ENCODE measurements at places on chromosomes 11 and 22.
A peak's percentile ranks its signal among the peaks of the same experiment; 100 is the strongest.

DNA sequence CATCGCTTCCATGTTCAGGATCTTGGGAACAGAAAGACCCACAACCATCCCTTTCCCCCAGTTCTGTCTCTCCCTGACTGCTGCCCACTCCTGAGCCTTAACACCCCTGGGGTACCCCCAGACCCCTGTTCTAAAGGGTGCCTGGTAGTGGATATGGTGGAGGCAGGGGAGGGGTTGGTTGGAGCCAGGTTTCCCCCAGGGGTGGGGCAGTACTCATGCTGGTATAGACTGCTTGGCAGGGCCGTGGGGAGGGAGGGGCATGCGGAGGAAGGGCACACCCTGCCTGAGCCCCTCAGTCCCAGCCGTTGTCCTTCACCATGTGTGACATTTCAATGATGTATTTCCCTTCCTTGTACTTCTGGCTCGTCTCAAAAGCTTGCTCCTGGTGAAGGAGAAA, 4.0 kb downstream of the YPEL4 start:
- no peak for DNase-seq

- peak; percentile 18 for DNase-seq
These were observed 76.3 kb downstream of the FAM168A start for GRCh38 chr11:73521621-73522020.

GRCh38 chr22:36010090-36010489, 18.5 kb downstream of the RBFOX2 start:
- no peak for DNase-seq

DNA sequence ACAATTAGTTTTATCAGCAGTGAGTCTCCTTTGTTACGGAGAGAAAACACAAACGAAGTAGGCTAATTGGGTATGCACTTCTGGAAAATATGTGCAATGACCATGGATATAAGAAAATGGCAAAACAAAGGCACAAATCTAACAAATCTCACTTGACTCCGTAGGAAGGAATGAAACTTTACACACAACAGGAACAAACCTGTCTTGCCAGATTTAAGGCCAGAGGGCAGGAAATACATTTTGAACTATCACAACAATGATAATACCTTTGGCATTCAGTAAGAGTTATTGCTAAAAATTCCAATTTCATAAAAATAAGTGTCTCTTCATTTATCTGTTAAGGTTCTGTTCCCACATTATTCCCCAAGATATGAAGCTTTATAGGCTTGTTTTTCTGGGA, 36.6 kb downstream of the SLC25A17 start:
- no peak for DNase-seq

DNA sequence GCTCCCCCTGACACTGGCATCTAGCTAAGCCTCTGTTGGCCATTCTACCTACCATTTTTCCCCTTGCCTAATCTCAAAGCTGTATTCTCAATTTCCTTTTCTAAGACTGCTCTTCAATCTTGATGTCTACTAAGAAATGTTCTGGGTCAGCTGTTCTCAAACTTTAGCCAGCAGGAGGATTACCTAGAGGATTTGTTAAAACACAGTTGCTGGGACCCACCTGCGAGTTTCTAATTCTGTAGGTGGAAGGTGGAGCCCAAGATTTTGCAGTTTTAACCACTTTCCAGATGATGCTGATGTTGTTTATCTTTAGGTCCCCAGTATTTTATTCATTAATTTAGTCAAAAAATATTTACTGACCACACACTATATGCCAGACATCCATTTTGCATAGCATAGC, 9.3 kb upstream of the ARHGAP42 start:
- DNase-seq = no peak

GRCh38 chr22:40955571-40955970, 4.4 kb downstream of the RBX1 start:
- peak; percentile 62 for DNase-seq

DNA sequence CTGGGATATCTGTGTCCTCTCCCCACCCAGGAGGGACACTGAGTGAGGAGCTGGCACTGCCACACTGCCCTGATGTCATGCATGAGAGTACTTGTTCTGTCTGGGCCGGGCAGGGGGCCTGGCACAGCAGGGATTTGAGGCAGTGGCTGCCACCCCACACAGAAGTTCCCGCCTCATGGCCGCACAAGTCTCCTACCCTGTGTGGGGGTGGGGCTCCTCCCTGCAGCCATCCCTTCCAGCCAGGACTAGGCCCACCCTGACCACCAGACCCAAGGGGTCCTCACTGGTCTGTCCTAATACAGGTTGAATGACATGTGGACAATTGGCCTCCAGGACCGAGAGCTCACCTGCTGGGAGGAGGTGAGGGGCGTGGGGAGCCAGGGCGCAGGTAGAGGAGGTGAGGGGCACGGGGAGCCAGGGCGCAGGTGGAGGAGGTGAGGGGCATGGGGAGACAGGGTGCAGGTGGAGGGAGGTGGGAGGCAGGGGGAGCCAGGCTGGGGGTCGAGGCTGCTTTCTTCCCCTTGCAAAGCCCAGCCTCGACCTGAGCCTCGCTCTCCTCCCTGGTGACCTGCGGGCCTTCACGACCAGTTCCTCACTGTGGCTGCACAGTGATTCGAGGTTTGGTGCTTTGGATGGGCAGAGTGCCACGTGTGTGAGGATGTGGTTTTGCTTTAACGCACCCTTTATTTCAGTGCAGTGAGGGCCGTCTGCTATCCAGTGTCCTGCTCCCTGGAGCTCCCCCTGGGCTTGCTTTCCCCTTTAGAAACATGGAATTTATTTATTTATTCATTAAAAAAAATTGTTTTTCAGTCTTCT, 7.4 kb downstream of the LZTR1 start:
- no peak for DNase-seq

DNA sequence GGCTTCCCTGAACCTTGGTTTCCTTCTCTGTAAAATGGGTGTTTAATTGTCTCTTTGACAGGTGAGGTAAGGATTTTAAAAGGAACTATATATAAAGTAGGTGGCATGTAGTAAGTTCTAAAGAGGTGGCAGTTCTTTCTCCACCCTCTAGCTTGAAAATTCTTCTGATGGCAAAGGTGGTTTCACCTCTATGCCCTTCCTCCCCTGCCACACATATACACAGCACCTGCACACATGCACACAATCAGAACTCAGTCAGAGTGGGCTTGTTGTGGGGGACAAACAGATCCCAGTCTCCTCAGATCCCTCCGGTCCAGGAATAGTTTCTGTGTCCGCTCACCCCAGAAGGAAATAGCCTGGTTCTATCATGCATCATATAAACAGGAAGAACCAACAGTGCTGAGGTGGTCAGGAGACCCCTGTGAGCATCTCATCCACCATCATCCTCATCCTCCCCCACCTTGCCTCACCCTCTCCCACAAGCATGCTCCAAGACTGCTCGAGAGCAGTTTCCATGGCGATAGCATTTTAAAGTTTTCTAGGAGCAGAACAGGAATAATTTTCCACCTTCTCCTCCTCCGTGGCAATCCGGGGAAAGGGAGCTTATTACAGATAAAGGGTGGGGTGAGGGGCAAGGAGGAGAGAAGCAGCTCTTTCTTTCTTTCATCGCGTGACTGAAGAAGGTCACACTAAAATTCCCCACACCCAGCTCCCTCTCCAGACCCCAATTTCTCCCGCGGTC, 123.6 kb downstream of the CHST1 start:
- no peak for DNase-seq

DNA sequence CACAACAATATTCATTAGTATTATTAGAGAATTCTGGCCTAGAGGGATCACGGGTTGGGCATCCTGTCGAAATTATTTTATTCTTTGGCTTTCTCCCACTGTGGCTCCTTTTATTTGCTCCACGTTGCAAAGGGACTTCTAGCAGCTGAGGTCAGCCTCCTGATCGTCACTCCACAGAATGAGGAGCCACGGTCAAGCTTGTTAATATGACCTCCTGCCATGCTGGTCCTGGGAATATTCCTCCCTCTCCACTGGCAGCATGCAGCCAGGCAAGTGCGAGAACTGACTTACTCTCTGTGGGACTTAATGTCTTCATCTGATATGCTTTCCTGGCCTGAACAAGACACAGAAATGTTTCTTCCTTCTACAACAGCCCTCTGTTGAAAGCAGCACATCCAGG, 20.9 kb downstream of the POU2AF3 start:
- no peak for DNase-seq

DNA sequence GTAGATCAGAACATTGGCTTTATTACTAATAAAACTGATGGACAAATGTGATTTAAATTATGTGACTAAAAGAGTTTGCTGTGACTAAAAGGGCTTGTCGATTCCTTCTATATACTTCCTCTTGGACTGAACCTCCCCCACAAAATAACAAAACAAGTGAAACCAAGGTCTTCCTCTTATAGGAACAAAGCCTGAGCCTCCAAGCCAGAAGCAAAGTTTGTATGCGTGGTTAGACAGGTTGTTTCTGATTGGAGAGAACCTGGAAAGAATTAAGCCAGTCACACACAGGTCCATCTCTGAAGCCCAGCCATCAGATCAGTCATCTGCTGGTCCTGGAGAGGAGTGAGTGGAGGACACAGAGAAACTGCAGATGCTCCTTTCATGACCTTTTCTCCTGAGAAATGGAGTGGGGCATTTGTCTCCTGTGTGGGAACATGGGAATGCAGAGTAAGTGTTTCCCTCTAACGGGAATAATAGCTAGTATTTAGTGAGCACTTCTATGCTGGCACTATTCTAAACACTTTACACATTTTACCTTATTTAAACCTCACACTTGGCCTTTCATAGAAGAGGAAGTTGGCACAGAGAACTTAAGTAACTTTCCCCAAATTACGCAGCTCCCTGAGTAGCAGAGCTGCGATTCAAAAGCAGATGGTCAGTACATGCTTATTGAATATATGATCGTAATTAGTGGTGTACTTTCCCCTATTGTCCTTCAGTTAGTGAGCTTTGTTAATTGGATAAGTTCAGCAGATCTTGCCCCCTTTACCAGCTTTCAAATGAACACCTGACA, 77.1 kb downstream of the UVRAG start:
- DNase-seq = no peak

GRCh38 chr22:28316014-28316413, 363.6 kb downstream of the TTC28 start:
- DNase-seq = no peak

DNA sequence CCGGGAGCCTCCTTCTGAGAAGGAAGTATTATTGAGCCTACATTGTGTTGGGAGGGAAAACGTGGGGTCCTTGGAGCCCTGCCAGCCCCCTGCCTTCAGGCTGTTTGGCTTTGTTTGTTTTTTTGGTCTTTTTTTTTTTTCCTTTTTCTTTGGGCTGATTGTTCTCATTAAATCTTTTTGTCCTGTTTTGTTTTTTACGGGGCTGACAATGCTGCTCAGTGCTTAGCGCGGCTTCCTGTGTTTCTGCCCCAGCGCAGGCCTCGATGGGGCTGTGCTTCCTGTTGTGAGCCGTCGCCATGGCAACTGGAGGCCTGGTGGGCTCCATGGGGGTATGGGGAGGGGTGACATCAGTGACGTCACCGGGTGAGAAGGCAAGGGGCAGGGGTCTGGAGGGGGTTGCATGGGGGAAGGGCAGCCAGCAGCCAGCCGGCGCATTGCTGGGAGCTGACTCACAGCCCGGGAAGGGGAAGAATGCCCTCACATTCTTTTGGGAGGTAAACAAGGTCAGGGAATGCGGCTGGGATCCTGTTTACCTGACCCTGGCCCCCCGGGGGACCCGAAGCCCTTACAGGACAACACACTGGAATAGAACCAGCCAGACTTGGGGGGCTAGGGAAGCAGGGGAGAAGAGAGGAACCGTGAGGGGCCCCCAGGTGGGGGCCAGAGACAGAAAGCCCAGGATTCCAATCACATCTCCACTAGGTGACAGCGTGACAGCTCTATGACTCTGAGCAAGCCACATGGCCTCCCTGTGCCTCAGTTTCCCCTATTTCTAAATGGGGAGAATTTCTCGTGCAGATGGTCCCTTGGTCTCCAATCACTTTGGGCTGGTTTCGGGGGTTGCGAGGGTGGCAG, 22.2 kb upstream of the CBX7 start:
- DNase-seq = peak; percentile 69

All from fibroblast of the aortic adventitia (primary cell).